ENCODE measurements at places on chromosomes 4 and X.

- no peak for DNase-seq
These were observed 21.3 kb upstream of the PNPLA4 start for GRCh38 chrX:7948483-7948882.

GRCh38 chr4:6692806-6693205 lies 872 bp upstream of the S100P start:
- no peak for DNase-seq

- no peak for DNase-seq
These were observed 58.9 kb upstream of the PROM1 start for GRCh38 chr4:16142598-16143310.

DNA sequence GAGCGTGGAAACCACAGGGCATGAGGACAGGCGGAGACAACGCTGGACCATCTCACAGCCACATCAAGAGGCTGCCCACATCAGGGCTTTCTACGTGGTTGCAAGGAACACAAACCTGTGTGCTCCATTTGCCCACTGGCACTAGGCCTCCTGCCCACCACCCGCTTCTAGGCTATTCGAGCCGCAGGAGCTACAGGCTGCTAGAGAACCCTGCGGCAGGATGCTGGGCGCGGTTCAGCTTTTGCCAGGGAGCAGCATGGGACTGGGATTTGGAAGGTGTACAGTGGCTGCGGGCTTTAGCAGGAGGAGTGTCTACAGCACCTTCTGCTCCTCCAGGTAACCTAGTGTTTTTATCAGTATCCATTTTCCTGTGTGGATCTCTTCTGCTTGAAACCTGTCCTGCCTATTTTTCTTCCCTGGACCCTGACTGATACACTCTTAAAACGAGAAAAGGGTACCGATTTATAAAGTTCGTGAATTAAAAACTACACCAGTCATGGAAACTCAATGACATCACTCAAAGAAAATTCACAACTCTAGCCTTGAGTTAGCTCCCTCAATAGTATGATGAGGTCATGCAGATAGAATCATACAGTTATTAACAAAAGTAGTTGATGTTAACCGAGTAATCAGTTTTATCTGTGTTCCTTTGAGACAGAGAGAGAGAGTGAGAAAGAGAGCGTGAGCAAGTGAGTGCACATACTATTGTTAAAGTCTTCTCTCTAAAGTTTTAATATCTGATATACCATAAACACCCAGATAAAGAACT lies 12.8 kb downstream of the NOP14 start:
- DNase-seq, result no peak

DNA sequence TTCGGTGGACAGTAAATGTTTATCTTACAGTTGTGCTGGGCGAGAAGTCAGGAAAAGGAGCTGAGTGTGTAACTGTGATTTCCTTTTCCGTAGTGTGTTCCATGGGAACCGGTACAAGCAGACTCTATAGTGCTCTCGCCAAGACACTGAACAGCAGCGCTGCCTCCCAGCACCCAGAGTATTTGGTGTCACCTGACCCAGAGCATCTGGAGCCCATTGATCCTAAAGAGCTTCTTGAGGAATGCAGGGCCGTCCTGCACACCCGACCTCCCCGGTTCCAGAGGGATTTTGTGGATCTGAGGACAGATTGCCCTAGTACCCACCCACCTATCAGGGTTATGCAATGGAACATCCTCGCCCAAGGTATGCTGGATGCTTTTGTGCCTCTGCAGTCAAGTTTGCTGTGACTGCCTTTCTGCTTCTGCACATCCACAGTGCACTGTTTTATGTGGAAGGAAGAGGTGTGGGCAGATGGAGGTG lies 27.4 kb downstream of the NOCT start:
- DNase-seq, result no peak

DNA sequence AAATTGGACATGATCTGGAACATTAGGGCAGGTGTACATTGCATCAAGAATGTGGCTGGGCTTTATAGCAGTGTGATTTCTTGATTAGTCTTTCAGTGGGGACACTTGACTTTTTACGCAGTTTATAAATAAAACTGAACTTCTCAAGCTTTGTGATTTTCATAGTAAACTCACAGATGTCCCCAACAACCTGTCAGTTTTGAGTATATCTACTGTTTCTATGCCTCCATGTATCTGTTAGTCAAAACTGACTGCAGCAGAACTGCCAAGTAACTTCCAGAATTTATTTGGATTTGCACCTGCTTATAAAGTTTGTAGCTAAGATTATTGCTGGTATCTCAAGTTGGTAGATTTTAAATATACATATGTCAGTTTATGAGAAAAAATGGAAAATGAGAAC lies 20.0 kb downstream of the PTTG2 start:
- no peak for DNase-seq

GRCh38 chrX:138254001-138254400 lies 457.5 kb downstream of the FGF13 start:
- DNase-seq, result no peak

DNA sequence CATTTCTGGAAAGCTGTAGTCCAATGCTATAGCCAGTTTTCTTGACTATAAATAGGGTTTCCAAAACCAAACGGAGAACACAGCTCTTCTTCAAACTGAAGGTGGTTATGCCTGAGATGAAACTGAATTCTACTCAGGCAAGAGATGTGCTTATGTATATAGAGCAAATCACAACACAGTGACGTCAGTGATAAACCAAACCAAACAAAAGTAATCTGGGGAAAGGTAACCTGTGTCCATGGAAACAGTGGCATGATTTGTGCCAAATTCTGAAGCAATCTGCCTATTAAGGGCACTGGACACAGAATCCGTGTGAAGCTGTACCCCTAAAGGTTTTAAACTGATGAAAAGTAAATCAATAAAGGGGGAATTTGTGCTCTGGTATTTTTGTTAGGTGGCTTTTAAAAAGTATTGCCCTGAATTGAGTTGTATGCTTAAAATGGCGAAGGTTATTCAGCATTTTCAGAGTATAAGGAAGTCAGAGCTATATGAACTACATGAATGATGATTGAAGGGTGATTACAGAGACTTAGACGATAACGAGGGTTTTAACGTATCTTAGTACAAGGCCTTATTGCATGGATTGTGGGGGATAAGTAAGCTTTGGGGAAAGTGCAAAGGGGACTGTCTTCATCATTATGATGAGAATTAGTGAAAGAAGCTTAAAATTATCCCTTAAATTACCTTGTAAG lies 38.6 kb downstream of the NPY5R start:
- DNase-seq, result no peak

GRCh38 chrX:48611703-48612102 lies 14.4 kb downstream of the WDR13 start:
- no peak for DNase-seq

DNA sequence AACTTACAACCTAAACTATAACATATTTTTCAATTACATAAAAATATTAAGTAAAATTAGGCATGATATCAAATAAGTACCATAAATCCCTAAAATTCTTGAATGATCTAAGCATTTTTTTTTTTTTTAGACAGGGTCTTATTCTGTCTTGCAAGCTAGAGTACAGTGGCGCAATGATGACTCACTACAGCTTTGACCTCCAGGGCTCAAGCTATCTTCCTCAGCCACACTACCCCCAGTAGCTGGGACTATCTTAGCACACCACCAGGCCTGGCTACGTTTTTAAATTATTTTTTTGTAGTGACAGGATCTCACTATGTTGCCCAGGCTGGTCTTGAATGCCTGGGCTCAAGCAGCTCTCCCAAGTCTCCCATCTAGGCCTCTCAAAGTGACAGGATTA lies 1042.3 kb downstream of the FSTL5 start:
- DNase-seq, result no peak

DNA sequence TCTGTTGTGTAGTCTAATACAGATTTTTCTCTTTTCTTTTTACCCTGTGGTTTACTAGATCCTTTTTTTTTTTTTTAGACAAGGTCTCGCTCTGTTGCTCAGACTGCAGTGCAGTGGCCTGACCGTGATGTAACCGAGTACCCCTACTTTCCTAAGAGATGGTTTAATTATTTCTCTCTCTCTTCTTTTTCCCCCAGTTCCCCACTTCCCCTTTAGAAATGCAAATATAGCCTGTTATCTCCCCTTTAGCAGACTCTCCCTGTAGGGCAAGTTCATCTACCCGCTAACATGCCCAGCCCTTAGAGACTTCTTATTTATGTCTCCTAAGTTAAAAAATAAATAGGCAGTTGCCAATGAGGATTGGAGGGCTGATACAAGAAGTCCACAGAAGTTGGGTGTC lies 4.5 kb downstream of the SNX25 start:
- no peak for DNase-seq

- no peak for DNase-seq
These were observed 220.2 kb downstream of the SOWAHB start for GRCh38 chr4:76677571-76678326.

DNA sequence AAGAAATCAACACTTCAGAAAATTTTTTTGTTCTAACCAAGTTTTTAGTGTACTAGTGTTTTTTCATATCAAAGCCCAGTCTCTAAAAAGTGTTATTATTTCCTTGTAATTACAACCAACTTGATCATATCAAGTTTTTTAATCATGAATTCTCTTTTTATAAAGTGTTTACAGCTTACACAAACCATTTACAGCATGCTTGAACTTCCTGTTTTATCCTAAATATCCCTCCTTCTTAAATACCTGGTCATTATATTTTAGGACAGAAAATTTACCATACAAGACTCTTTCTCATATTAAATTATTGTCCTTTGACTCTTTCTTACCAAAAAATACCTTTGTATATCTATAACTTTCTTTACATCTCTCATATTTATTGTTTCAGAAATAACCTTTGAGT lies 89.4 kb upstream of the NPY2R start:
- DNase-seq, result no peak

GRCh38 chr4:87354168-87355102 lies 31.8 kb upstream of the HSD17B13 start:
- DNase-seq, result no peak

- DNase-seq, result no peak
These were observed 33.0 kb downstream of the FREM3 start for GRCh38 chr4:143667461-143667860.

GRCh38 chrX:30874851-30875250 lies 14.2 kb downstream of the TAB3 start:
- no peak for DNase-seq

- DNase-seq, result no peak
These were observed 50.8 kb upstream of the NPFFR2 start for GRCh38 chr4:71980976-71981375.

DNA sequence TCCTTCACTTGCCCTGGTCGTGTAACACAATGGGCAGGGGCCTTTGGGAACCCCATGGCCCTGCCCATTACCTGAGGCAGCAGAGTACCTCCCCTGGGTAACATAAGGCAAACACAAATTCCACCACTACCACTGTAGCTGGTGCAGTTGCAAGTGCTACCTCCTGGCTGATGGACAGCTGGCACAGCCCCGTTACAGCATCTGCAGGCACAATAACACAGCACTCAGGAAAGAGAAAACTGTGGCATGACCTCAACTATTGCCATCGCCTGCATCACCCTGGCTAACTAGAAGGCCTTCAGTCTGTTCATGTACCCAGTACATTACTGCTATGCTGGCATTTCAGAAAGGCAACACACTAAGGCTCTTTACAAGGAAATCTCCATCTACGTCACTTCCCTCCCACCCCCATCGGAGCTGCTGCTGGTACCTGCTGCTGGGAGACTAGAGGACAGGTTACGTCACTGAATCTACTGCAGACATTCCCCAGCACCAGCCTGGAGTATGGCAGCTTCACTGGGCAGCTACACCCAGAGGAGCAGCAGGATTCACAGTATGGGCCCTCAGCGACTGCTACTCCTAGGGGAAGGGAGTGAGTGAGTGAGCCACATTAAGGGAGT lies 39.4 kb downstream of the ARFIP1 start:
- no peak for DNase-seq

DNA sequence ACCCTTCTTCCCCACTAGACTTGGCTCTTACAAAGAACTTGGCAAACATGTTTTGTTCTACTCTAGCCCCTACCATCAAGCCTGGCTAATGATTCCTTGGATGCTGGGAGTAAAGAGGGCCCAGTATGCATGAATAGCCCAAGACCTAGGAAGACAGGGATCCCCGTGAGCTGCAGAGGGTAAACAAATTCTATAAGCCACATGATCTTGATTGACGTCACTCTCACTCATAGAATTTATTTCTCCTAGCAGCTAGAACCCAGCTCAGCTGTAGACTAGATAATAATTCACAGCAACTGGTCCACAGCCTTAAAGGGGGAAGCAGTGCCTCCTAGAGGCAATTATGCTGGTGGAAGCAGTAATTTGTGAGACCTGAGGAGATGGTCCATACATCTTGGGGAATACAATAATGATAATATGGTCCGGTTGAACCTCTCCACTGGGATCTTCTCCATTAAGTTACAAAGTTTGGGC lies 16.1 kb upstream of the USO1 start:
- no peak for DNase-seq

DNA sequence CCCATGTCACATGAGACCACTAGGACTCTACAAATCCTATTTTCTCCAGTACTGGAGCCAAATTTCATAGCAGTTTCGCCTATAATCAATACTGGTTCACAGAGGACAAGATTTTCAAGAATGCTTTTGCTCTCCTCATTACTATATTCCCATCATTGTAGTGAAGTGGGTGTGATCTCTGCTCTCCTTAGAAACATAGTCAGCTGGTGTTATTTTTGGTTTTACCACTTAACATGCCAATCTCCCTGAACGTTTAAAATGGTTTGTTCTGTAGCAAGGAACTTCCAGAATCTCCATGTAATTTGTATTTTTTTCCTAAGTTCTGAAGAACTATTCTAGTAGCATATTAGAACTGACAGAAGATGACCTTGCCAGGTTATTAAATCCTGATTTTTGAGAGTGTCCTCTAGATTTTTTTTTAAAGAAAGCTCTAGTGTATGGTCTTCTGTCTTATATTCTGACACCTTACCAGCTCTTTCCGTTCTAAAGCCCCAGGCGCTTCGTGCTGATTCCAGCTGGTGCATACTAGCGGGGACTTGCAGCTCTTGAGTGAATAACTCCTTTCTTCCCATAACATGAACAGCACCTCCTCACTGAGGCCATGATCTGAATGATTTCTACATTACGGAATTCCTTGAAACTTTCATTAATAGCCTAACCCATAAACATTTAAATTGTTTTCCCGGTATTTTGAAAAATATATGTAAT lies 1372.9 kb downstream of the TECRL start:
- DNase-seq, result no peak

- peak; percentile 46 for DNase-seq
These were observed 26.2 kb upstream of the HGFAC start for GRCh38 chr4:3415471-3416141.

DNA sequence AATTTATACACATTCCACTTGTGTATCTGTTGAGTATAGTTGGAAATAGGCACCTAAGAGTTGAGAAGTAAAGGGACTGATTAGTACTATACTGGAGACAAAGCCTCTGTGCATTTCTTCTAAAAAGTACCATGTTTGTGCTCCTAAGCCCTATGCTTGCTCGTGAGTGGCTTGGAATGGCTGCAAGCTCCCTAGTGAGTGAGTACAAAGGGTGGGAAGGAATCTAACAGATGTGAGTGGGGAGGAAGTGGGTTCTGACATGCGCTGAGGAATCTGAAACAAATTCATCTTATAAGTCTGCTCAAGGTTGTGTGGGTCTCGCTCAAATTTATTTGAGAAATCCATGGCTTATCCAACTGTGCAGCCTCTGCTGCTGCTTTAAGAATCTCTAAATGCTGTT lies 13.3 kb downstream of the SPCS3 start:
- no peak for DNase-seq

Measured in ovary (tissue), 10 donors.